Karpas-422 (cell line): ENCODE measurements at places on chromosomes 6 and 20.

DNA sequence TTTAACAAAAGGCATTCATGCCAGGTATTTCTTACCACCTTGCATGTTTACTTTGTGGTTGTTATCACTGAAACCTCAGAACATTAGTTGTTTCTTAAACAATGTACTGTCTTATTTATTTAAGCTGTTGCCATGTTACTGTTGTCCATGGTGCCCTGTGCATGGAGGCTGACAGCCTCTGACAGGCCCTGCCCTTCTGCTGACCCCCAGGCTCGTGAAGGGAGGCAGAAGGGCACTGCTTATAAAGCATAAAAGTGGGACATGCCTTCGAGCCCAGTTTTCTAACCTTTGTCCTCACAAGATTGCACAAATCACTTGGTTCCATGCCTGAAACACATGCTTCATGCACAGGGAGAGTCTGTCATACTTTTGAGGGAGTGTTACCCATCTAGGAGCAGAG is 46.7 kb upstream of the CLIC5 start:
- no peak for DNase-seq

DNA sequence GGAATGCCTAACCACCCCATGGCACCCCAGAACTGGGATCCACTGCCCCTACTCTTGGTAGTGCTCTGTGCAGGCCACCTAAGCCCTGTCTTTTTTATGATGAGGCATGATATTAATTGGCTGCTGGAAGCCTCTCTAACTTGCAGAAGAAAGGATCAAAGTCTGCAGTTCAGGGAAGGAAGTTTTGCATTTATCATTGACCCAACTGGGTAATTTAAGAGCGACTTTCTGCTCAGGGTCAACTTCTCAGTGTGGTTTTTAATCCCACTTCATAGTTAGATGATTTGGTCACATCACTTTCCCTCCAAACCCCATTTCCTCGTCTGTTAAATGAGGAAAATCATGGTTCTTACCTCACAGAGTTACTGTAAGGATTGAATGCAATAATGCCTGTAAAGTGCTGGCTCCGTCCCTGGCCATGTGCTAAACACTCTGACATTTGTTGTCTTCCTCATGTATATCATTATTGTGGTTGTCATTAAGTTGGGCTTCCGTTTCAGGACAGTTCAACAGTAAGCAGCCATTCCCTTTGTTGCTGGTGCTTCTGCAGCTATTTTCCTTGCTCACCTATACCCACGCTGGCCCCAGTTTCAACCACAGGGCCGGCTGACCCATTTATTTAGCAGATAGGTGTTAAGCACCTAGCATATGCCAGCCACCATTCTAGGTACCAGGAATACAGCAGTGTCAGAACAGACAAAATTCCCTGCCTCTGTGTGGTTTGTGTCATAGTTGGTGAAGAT is 14.2 kb downstream of the E2F3 start:
- DNase-seq: no peak

DNA sequence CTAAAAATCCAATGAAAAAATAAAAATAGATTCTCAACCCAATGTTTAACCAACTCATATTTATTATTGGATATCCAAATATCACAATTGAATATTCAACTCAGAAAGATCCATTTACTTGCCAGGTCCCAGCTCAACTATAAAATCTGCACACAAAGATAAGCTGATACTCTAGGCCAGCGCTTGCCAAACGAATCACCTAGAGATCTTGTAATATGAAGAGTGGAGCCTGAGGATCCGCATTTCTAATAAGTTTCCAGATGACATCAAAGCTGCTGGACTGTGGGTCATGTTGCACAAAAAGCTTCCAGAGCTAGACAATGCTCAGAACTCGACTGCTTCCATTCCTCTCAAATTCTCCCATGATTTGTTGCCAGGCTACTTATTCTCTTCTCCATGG is 51.7 kb upstream of the HSF2 start:
- no peak for DNase-seq

DNA sequence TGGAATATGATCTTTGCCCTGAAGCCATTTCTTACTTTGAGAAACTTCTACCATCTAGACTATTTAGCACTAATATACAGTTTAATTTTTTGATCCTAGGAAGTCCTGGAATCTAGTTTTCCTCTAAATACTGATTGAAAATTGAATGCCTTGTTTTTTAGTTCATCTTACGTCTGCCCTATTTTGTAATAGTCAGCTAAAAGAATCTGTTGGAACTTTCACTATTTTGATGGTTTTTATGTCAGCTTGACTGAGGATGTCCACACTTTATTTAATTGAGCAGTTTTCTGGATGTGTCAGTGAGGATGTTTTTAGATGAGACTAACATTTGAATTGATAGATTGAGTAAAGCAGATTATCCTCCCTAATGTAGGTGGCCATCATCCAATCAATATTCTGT is 8.4 kb downstream of the OR12D2 start:
- DNase-seq: no peak

GRCh38 chr20:50413088-50413500 is 97.1 kb upstream of the PTPN1 start:
- DNase-seq: no peak
